ENCODE measurements at places on chromosomes 16 and 17. TPM values are rescaled to one million over a fixed set of nuclear protein-coding genes. Genes with fewer than 3 reads are reported as not detected.

The ARL2BP gene
- total RNA-seq, result 63.9 TPM

The DDX19B gene
- total RNA-seq, result 39.7 TPM

The PRSS53 gene
- total RNA-seq, result 3.7 TPM

The ACE gene
- total RNA-seq, result 0.61 TPM

The KRTAP4-1 gene
- total RNA-seq, result not detected

Measured in neural crest cell (in vitro differentiated cells).